ENCODE measurements at places on chromosomes 7 and 10.

- DNase-seq: no peak
These were observed 98.3 kb downstream of the TRRAP start for GRCh38 chr7:98976396-98977185.

DNA sequence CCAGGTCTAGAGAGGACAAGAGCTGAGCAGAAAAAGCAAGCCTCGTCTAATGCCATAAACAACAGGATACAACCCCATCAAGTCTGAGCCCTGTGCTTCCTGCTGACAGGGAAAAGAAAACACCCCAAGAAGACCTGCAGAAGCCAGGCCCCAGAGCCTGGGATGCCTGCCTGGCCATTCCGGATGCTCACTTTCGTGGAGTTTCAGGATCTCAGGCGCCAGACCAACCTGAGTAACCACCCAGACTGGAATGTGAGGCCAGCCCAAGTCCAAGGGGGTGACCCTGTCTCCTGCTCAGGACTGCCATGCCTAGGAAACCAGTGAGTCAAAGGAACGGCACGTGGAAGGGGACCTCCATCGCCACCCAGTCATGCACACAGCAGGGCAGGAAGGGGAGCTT lies 74.3 kb downstream of the PLXNA4 start:
- no peak for DNase-seq

DNA sequence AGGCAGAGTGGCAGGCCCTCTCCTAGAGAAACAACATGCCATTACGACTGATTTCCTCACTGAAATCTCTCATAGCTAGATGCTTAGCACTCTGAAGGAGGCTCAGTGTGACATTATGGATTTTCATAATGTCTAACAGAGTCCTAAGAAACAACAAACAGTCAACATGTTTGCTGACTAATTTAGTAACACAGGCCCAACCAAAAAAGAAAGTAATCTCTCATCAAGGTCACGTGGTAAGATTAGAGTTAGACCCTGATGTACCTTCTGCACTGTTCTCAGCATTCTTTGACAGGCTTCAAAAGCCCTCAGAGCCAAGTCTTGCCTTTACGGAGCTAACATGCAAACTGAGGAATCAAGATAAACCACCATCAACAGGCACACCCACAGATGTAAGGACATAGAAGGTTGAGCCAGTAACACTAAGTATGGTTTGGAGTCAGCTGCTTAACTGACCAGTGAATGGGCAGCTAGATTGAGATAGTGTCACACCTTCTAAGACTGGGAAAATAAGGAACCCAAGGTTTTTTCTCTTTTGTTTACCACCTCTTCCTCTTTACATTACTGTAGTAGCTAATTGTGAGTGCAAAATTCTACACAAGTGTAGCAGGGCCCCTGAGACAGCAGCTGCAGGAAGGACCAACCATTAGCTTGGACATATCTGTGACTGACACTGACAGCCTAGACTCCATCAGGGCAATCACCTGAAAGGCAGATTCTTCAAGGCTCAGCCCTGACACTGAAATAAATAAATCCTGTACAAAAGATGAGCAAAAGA lies 15.3 kb upstream of the KCNIP2 start:
- no peak for DNase-seq

GRCh38 chr7:151484971-151485707 lies 34.6 kb downstream of the RHEB start:
- no peak for DNase-seq

GRCh38 chr10:86970162-86970981 lies 2.1 kb downstream of the ADIRF start:
- DNase-seq: no peak

- peak; percentile 15 for DNase-seq
These were observed 45.8 kb downstream of the HDAC9 start for GRCh38 chr7:18541181-18541870.

- no peak for DNase-seq
These were observed 35.5 kb upstream of the TNPO3 start for GRCh38 chr7:129090300-129090907.

DNA sequence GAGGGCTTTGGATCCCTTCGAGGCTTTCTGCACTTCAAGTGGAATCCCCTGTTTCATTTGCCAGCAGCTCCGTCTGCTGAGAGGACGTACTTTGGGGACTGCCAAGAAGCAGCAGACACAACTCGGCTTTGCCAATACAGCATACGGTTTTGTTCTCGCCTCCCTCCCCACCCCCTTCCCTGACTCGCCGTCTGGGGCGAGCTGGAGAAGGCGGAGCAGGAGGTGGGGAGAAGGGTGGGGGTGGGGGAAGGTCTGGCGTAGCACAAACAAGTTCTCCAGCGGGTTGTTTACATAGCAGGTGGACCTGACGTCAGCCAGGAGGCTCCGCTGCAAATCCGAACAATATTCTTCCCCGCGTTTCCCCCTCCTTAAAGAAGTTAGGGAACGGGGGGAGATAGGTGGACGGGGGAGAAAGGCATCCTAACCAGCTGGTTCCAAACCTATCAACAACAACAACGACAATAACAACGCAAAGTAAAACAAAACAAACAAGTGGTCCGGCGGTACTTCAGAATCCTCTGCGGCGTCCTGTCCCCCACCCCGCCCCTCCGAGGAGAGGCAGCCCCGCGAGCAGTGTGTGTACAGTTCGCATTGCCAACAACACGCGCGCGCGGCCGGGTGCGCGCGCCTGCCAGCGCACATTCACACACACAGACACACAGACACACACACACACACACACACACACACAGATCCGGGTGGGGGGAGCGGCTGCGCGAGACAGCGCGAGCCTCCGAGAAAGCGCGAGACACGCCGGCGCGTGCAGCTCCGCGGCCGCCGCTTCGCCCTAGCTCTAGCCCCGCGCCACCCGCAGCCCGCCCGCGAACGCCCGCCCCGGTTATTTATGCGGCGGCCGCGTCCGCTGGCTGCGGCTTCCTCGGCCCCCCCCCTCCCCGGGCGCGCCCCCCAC lies 167.0 kb upstream of the PPP1R3A start:
- no peak for DNase-seq

DNA sequence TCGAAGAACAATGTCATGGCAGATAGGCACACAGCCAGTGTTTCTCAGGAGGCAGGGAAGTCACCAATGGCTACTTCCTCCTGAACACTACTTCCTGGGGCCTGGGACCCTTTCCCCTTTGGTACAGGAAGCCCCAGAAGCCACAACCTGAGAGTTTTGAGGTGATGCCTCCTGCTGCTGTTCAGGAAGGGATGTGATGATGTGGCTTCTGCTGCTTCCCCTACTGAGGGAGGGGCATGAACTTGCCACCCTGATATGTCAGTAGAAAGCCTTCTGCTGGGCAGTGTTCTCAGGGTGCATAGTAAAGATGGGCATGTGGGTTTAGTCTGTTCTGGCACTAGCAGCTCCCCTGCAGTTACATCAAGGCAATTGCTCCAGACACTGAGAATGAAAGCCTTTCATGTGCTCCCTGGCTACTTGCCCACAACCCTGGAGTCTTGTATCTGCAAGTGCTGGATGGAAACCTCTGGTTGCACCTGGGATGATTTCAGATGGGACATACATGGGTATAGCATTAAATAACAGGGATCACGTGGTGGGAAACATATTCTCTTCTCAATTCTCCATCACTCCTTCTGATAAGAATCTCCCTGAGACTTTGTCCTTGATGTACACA lies 69.3 kb downstream of the ADRA2A start:
- no peak for DNase-seq

GRCh38 chr7:85815526-85815925 lies 628.7 kb upstream of the SEMA3D start:
- DNase-seq: no peak

GRCh38 chr10:29998142-29998808 lies 61.1 kb downstream of the JCAD start:
- peak; percentile 78 for DNase-seq

DNA sequence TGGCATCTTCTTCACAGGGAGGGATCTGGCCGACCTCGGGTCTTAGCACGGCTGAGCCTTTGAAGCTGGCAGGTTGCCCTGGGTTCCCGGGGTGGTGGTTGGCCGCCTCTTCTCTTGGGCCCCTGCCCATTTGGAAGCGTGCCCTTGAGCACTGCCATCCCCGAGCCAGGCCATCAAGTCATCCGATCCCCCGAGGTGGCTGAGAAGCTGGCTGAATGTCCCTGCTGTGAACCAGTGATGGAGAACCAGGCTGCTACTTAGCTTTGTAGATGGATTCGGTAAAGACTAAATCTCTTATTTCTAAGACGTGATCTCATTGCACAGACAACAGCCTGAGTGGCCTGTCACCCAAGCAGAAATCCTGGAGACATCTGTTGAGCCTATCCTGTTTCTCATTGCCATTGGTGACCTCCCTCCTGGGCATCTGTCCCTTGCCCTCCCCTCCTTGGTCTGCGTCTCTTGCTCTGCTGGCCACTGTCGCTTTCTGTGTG lies 74.3 kb downstream of the GRK5 start:
- no peak for DNase-seq

- no peak for DNase-seq
These were observed 270.5 kb upstream of the ETV1 start for GRCh38 chr7:14260011-14260410.

GRCh38 chr7:113444261-113444660 lies 325.9 kb upstream of the SMIM30 start:
- no peak for DNase-seq

GRCh38 chr7:97317575-97317974 lies 200.1 kb downstream of the SDHAF3 start:
- no peak for DNase-seq

DNA sequence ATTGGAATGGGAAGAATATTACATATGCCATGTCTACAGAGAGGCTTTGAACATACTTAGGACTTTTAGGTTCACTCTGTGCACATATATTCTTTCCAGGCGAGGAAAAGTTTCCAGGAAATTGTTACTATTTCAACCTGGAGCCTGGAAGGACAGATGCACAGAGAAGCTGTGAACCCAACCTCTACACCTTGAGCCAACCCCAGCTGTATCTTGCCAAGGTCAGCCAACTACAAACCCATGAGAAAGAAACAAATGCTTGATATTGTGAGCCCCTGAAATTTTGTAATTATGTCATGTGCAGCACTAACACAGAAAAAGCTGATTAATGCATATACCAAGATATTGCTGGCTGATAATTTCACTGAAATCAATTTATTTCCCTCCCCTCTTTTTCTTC lies 404.9 kb downstream of the GLRX3 start:
- DNase-seq: no peak

DNA sequence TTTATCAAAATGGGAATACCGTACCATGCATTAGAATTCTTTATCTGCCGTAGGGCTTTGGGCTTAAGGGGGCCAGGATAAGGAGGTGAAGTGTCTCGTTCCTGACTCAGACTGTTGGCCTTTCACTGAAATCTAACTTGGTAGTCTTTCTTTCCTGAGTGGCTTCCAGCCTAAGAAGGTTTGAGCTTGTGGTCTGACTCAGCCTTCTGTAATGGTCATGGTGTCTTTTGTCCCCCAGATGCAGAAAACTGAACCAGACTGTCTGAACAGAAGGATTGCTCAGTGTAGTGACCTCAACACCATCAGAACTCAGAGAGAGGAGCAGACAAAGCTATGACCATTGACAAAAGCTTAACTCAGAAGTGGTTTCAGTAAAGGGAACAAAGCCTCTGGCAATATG lies 39.5 kb downstream of the WNT2 start:
- no peak for DNase-seq

- no peak for DNase-seq
These were observed 14.8 kb upstream of the AKR1C3 start for GRCh38 chr10:5079306-5079830.

- no peak for DNase-seq
These were observed 64.3 kb downstream of the STEAP1B start for GRCh38 chr7:22435720-22436119.

GRCh38 chr10:79144351-79145173 lies 75.8 kb downstream of the ZMIZ1 start:
- DNase-seq: no peak

DNA sequence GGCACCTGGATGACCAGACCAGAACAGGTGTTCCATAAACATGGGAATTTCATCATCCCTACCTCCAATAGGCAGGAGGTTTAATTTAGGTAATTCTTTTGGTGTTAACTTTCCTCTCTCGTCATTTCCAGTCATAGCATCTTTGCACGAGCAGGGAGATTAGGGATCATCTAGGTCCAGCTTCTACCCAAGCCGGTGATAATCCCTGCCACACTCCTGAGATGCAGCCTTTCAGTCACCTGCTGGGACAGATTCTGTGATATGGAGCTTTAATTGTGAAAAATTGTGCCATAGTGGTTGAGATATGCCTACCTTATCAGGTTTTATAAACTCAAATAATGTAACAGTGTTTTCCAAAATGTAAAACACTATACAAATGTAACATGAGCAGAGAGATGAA lies 191.8 kb upstream of the AOAH start:
- no peak for DNase-seq

DNA sequence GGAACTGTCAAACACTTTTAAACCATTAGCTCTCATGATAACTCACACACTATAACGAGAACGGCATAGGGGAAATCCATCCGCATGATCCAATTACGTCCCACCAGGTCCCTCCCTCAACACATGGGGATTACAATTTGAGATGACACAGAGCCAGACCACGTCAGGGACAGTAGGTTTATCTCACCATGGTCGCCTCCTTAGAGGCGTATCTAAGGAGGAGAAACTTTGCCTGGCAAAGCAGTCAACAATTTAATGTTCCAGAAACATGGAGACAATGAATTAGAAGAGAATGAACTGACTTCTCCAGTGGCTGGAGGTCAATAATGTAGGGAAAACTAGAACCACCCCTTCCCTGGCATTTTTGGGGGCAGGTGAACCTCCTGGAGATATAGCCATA lies 488.4 kb upstream of the AUTS2 start:
- DNase-seq: no peak

DNA sequence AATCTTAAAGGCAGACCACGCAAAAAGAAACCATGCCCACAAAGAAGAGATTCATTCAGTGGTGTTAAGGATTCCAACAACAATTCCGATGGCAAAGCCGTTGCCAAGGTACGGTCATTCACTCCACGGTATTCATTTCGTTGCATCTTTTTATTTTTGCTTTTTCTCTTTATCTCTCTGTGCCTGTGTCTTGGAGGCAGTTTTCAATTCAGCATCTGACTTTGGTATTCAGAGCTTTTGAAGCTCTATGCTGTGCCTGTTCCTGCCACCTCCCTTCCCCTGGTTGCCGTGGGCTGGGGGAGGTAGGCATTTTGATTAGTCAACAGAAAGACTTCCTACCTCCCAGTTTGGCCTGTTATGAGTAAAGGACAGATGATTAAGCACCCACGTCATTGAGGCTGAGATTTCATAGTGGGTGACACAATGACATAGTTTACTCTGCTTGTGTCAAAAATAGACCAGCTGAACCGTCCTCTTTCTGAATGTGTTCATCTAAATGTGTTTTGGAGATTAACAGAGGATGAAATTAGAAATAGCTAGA lies 149.5 kb downstream of the ARID5B start:
- DNase-seq: peak; percentile 65

- no peak for DNase-seq
These were observed 187.9 kb downstream of the PCDH15 start for GRCh38 chr10:54613162-54613561.
